ENCODE measurements at places on chromosomes 3 and 15.

- peaks cover 15% of the 10 kb centered on the region for H3K27me3 ChIP-seq
- no peak overlapping the region for H3K4me3 ChIP-seq
- DNase-seq, result no peak
- peaks cover 6% of the 10 kb centered on the region for H3K36me3 ChIP-seq
Observed at GRCh38 chr3:123488645-123489347, 39.9 kb upstream of the ADCY5 start.

GRCh38 chr3:168951884-168952283, 711.6 kb downstream of the MECOM start:
- DNase-seq, result no peak
- H3K27ac ChIP-seq, result no peak overlapping the region
- H3K36me3 ChIP-seq, result no peaks in the 10 kb centered on the region
- no peaks in the 10 kb centered on the region for H3K27me3 ChIP-seq
- no peaks in the 10 kb centered on the region for H3K4me1 ChIP-seq

DNA sequence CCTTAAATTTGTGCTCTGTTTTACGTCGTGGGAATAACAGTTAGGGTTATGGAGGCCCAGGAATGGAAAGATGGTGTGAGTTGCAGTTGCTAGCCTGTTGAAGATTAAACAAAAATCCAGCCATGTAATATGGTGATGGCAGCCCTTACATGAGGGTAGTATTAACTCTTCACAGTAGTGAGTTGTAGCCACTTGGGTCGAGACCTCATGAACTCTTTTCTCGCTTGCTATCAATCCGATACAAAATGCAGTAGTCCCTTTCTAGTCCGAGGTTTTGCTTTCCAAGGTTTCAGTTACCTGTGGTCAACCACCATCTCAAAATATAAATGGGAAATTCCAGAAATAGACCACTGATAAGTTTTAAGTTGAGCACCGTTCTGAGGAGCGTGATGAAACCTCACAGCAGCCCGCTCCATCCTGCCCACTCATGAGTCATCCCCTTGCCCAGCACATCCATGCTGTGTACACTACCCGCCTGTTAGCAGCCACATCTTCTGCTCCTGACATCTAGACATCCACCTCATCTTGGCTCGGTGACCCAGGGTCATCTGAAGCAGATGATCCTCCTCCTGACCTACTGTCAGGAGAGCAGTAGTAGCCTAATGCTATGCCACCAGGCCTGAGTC, 177.9 kb downstream of the CDIN1 start:
- H3K27ac ChIP-seq, result no peak overlapping the region
- no peak overlapping the region for H3K4me3 ChIP-seq
- DNase-seq, result no peak
- peaks cover 3% of the 10 kb centered on the region for H3K36me3 ChIP-seq

DNA sequence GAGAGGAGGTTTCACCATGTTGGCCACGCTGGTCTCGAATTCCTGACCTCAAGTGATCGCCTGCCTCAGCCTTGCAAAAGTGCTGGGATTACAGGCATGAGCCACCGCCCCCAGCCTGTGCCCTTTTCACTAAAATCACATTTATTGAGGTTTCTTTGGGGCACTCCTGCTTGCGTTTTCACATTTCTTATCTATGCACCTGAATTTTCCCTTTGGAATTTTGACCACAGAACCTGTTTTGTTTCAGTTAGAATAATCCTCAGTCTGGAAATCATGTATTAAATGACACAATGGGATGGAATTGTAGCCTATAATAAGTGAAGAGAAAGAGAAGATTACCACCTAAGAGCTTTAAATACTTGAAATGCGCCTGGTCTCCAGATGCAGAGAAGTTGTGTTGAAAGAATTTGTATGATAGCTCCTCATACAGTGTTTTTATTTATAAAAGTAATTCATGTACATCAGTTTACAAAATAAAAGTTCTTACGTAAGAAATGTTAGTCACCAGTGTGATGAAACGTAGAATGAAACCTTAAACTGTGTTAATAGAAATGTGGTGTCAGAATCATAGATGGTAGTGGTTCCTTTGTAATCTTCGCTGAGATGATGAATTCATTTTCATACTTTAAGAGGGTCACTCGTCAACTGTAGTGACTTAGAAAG, 107.0 kb downstream of the TCF12 start:
- H3K27me3 ChIP-seq, result no peaks in the 10 kb centered on the region
- no peak for DNase-seq
- H3K27ac ChIP-seq, result no peak overlapping the region
- peaks cover 47% of the 10 kb centered on the region for H3K4me1 ChIP-seq

GRCh38 chr3:183862610-183863009, 22.1 kb downstream of the PARL start:
- H3K27ac ChIP-seq, result no peak overlapping the region
- H3K4me3 ChIP-seq, result no peak overlapping the region
- no peak for DNase-seq
